ENCODE measurements at places on chromosomes 1 and 21.

- no peak for DNase-seq
These were observed 108.9 kb downstream of the CRYAA start for GRCh38 chr21:43277481-43278351.

GRCh38 chr21:22374218-22374969 is 1376.2 kb downstream of the NCAM2 start:
- no peak for DNase-seq

DNA sequence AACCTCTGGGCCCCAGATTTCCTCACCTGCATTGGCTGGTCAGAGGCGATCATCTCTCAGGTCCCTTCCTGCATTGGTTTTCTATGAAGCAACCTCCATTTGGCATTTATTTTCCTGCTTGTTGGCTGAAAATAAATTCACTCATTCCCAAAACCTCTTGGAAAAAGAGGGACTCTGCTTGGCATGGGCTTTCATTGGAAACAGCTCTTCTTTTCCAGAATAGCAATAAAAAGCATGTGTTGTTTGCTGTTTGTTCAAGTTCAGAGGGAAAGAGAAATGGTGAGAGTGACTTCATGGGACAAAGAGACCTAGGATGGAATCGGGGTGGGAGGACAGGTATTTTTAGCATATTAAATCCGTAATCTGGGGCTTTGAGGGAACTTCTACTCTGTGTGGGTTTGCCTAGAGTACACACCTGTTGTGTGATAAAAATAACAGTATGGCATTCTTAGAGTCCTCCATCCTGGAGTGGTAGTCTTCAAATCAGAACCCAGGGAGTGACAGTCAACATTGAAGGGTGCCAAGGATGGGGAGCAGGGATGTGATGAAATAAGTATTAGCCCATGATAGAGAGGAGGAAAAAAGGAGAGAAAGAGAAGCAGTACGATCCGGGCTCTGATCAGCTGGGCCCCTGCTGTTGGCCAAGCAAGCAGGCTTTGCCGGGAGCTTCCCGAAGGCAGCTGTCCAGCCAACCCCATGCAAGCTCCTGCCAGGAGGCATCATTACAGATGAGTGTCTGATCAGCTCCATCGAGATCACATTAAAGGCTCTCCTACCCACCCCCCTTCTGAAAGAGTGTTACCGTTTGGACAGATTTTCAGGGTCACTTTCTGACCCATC is 131.9 kb upstream of the NFIA start:
- DNase-seq: no peak

DNA sequence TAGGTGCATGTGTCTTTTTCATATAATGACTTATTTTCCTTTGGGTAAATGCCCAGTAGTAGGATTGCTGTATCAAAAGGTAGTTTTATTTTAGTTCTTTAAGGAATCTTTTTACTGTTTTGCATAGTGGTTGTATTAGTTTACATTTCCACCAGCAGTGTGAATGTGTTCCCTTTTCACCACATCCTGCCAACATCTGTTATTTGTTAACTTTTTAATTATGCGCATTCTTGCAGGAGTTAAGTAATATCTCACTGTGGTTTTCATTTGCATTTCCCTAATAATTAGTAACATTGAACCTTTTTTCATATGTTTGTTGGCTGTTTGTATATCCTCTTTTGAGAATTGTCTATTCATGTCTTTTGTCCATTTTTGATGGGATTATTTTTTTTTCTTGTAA is 1761.9 kb downstream of the PLA2G4A start:
- no peak for DNase-seq

GRCh38 chr1:111980686-111981085 is 8.8 kb downstream of the KCND3 start:
- DNase-seq: no peak

- no peak for DNase-seq
These were observed 196.3 kb upstream of the CHRM3 start for GRCh38 chr1:239189998-239190512.

DNA sequence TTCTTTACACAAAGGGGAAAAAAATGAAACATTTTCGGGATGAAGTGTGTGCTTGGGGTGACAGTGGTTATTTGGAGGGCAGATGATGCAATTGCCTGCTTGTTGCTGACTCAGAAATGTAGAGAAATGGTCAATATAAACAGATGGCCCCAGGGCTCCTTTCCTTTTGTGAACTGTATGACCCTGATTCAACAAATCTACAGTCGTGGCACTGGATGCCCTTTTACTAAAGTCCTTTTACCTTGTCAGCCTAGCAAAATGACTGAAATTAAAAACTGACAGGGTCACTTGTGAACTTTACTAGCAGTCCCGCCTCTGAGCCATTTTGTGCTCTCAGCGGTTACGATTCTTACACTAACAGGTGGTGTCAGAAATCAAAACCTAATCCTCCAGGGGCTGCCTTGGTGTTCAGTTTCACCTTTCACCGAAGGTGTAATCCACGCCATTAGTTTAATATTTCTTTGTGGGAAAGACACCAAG is 49.8 kb downstream of the GREM2 start:
- DNase-seq: no peak

GRCh38 chr1:222996310-222996975 is 146.6 kb downstream of the TLR5 start:
- no peak for DNase-seq

- DNase-seq: no peak
These were observed 342.0 kb downstream of the USP25 start for GRCh38 chr21:16071761-16072160.

DNA sequence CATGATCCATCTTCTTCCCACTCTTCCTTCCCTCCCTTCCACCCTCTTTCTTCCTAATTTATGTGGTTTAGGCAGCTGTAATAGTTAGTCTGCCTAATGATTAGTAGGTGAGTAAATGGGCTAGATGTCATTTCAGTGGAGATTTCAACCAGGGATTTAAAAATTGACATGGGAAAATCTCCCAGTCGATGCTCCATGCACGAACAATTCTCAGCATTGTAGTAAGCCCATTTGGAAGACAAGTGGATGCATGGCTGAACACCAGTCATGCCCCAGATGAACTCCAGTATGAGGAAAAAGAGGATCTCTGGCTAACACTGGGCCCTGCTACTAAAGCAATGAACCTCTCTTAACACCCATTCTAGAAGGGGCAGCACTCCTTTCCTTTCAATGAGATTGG is 25.3 kb downstream of the CHI3L2 start:
- DNase-seq: no peak

GRCh38 chr1:179178183-179178582 is 51.3 kb downstream of the ABL2 start:
- DNase-seq: no peak

GRCh38 chr1:39890273-39890672 is 7.0 kb upstream of the TRIT1 start:
- no peak for DNase-seq

- no peak for DNase-seq
These were observed 1234.8 kb downstream of the MRPL39 start for GRCh38 chr21:24372506-24372905.

GRCh38 chr1:111476761-111477309 is 3.1 kb downstream of the C1orf162 start:
- DNase-seq: peak; percentile 11

- DNase-seq: no peak
These were observed 11.6 kb downstream of the SLC6A17 start for GRCh38 chr1:110161849-110162248.

GRCh38 chr1:154405747-154406571 is 816 bp downstream of the IL6R start:
- peak; percentile 24 for DNase-seq

DNA sequence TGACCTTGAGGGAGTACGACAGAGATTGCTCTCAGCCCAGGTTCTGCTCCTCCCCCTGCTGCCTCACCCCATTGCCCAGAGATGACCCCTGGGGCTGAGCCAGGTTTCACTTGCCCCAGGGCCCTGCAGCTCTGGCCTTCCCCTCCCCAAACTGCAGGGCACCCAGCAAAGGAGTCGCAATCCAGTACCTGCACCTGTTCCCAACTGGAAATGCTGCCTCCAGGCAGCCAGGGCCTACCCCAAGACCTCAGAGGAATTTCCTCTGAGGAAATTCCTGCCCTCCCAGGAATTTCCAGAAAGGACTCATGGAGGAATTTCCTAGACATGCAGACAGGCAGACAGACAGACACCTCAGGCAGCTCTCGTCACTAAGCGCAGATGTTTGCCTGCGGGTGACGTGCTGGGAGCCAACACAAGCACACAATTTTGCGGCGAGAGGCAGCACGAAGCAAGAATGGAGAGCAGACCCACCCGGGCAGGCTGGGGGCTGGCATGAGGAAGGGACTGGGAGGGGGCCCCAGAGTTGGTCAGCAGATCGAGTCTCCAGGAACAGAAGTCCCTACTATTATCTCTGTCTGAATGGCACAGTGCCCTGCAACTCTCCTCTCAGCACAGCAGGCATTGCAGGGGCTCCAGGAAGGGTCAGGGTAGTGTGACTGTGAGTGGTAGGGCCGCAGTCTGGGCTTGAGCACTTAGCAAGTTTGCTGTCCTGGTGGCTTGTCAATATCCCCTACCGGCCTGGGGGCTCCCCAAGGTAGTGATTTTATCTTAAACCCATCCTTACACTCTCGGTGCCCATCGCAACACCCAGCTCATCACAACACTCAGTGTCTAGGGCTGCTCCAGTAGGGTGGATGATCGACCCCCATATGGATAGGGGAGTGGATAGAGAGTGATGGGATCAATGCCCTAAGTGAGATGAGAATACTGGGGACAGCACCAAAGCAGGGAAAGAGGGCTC is 2.9 kb upstream of the EFNA1 start:
- DNase-seq: no peak

DNA sequence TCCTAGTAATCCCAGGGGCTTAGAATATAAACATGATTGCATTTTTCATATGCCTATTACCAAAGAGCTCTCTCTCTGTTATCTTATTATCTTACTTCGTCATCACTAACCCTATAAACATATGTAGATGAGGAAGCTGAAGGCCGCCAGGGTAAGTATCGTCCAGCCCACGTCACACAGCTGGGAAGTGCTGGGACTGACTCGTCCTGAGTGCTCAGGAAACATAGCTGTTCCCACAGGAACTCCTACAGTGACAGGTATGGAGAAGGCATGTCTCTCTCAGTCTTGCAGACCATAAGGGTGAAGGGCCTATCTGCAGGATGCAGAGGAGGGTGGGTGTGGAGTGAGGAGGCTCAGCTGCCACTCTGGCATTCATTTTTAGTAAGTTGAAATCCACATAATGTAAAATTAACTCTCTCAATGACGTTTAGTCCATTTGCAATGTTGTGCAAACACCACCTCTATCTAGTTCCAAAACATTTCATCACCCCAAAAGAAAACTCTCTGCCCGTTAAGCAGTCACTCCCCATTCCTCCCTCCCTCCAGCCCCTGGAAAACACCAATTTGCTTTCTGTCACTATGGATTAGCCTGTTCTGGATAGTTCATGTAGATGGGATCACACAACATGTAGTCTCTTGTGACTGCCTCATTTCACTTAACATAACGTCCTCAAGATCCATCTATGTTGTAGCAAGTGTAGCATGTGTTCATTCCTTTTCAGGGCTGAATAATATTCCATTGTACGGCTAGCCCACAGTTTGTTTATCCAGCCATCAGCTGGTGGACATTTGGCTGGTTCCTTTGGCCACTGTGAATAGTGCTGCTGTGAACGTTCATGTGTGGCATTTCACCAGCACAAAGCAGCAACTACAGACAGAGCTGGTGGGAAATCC is 68.3 kb downstream of the TCP10L start:
- DNase-seq: no peak

GRCh38 chr1:233549917-233550316 is 64.0 kb upstream of the KCNK1 start:
- no peak for DNase-seq

DNA sequence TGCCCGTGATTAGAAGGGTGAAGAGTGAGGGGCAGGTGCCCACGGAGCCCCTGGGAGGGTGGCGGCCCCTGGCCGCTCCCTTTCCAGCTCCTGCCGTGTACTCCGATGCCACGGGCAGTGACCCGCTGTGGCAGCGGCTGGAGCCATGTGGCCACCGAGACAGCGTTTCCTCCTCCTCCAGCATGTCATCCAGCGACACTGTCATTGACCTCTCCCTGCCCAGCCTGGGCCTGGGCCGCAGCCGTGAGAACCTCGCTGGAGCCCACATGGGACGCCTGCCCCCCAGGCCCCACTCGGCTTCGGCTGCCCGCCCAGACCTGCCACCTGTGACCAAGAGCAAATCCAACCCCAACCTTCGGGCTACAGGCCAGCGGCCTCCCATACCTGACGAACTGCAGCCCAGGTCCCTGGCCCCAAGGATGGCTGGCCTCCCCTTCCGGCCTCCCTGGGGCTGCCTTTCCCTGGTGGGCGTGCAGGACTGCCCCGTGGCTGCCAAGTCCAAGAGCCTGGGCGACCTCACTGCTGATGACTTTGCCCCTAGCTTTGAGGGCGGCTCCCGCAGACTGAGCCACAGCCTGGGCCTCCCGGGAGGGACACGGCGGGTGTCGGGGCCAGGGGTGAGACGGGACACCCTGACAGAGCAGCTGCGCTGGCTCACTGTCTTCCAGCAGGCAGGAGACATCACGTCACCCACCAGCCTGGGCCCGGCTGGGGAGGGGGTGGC is 22.0 kb downstream of the PANK4 start:
- DNase-seq: no peak

- no peak for DNase-seq
These were observed 5.0 kb downstream of the CHODL start for GRCh38 chr21:18249672-18250071.

- no peak for DNase-seq
These were observed 98.2 kb downstream of the UCK2 start for GRCh38 chr1:165925498-165926079.

DNA sequence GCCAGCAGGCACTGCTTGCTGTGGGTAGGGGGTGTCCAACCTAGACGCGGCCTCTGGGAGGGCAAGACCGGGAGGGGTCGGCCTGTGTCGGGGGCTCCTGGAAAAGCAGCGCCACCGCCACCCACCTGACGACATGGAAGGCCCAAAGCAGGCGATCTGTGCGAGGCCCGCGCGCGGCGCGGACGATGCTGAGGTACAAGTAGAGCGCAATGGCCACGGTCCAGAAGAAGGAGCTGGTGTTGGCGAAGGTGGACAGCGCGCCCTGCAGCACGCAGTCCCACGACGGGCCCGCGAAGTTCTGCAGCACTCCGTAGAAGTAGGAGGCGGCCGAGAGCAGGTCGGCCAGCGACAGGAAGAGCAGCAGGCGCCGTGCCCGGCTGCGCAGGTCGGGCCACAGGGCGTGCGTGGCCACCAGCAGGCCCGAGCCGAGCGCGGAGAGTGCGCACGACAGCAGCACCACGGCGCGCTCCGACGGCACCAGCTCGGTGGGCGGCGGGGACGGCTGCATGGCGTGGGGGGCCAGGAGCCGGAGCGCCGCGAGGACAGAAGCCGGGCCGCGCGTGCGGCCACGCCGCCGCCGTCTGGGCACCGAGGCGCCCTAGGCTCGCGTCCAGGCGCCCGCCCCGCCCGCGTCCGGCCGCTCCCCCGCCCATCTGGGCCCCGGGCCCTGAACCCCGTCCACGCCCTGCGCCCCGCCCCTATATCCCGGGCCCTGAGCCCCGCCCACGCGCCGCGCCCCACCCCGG is at the start of gene GPR157:
TSS of gene GPR157 (minus strand) at position 583 of the 746 bp plus-strand sequence. CDS start at position 508, 75 bp downstream.
- peak; percentile 64 for DNase-seq

DNA sequence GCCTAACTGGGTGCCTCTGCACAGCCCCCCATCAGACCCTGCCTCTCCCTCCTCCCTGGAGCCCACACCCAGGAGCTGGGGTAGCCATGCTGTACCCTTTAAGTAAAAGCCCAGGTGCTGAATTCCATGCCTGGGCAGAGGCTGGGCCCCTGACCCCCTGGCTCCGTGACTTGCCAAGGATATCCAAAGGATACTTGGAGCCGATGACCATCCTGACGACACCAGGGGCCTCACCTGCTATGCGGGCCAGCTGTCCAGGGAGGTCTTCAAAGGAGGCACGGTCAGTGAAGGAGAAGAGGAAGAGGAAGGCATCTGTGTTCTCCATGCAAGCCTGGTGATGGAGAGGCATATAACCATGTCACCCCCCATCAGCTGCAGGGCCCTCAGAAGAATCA is 4.7 kb downstream of the CPLANE2 start:
- no peak for DNase-seq

- no peak for DNase-seq
These were observed 64.7 kb downstream of the SGIP1 start for GRCh38 chr1:66598670-66599069.

Measured in stimulated activated CD8-positive, alpha-beta memory T cell treated with anti-CD3 and anti-CD28 coated beads, Interleukin-15, amount 100 ng/mL, for 1 hour (primary cell).